ENCODE measurements at places on chromosomes 3 and 15.

- no peak for DNase-seq
These were observed 58.8 kb downstream of the GADL1 start for GRCh38 chr3:30835667-30836066.

DNA sequence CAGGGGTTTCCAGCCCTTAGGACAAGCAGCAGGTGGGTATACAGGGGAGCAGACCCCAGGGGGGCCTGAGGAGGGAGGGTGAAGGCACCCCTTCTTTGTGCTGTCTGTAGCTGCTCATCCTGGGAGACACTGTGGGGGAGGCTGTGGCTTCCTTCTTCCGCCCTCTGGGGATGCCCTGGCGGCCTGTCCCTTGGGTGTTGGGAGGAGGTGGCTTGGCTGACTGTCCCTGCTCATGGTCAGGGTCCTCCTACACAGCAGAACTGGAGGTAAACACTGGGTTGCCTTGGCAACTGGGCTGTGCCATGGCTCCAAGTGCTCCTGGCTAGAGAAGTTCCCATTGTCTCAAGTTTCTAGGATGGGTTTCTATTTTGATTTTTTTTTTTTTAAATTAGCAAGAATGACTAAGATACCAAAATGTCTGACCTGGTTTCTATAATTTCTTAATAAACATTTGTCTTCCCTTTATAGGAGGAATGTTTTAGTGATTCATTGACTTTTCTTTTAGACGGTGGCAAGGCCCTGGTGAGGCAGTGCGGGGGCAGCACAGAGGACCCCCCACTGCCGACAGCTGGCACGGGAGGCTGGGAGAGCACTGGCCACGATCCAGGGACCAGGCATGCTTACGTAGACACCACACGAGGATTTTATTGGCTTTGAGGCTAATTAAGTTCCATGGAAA lies 12.4 kb downstream of the KLF13 start:
- peak; percentile 85 for DNase-seq

DNA sequence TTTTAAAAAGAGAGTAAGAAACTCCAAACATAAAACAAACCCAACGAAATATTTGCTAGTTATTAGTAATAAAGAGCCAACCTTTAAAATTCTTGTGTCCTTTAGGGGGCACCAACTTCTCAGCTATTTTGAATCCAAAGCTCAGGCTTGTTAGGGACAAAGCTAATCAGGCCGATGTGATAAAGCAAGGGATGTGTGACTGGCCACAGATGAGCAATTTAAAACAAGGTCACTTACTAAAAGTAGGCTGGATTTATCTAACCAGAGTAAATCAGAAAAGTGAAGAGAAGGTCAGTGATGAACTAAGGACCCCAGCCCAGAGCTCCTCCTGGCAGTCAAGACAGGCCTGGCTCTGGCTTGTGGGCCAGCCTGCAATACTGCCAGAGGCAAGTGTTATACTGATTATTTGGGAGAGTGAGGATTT lies 108.5 kb downstream of the CYP19A1 start:
- DNase-seq, result no peak

- no peak for DNase-seq
These were observed 5.2 kb upstream of the MANF start for GRCh38 chr3:51379746-51380455.

GRCh38 chr15:65806397-65806796 lies 14.3 kb upstream of the DENND4A start:
- no peak for DNase-seq

DNA sequence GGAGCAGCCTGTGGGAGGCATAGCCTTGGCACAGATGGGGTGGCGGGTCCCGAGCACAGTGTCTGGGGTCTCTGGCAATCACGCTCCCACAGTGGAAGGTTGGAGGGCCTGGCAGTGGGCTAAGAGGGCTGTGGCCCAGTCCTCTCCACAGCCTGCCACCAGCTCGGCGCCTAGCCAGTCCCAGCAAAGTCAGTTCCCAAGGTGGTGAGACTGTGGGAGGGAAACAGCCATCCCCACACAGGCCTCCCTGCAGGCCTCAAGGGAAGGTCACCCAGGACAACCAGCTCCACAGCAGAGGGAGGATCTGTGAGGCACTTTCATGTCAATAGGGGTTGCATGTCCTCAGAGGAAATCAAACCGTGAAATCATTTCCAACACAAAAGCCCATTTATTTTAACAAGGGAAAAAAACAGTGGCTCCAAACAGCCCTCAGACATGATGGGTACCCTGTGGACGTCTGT lies 27.6 kb upstream of the LIMD1 start:
- no peak for DNase-seq

- DNase-seq, result peak; percentile 16
These were observed 33.0 kb upstream of the ADCY5 start for GRCh38 chr3:123481722-123482457.

GRCh38 chr15:76200083-76200465 lies 111.2 kb downstream of the ETFA start:
- no peak for DNase-seq

DNA sequence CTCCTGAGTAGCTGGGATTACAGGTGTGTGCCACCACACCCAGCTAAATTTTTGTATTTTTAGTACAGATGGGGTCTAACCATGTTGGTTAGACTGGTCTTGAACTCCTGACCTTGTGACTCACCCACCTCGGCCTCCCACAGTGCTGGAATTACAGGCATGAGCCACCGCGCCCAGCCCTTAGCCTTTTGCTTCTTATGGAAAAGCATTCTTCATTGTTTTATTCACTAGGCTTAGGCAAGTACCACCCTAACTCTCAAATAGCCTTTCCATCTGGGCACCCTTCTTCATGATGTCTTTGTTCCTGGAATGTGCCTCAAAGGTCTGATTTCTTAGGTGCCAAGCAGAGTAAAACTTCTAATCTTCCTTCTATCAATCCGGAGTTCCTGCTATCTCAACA lies 641.8 kb downstream of the FHIT start:
- DNase-seq, result no peak

DNA sequence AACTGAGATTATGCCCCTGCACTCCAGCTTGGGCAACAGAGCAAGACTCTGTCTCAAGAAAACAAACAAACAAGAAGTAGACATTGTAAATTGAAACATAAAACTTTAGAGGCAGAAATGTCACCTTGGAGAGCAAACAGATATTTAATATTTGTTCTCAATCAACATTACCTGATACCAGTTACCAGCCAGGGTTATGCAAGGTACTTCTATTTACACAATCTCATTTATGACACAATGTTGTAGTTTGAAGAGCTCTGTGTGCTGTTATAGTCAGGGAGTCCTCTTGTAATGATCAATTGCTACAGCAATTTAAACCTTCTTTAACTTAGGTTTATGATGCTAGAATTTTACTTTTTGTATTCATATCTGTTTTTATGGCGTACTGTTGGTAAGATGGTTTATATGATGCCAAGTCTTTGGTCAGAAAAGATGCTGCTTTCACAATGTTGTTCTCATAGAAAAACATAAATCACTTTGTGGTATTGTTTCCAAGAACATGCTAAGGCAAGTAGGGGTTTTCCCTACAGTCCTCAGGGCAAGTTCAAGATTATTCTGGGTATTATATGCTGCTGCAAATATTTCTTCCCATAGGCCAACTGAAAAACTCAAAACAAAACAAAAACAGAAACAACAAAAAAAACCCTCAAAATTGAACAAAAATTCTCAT lies 173.5 kb downstream of the TNIK start:
- DNase-seq, result peak; percentile 87

DNA sequence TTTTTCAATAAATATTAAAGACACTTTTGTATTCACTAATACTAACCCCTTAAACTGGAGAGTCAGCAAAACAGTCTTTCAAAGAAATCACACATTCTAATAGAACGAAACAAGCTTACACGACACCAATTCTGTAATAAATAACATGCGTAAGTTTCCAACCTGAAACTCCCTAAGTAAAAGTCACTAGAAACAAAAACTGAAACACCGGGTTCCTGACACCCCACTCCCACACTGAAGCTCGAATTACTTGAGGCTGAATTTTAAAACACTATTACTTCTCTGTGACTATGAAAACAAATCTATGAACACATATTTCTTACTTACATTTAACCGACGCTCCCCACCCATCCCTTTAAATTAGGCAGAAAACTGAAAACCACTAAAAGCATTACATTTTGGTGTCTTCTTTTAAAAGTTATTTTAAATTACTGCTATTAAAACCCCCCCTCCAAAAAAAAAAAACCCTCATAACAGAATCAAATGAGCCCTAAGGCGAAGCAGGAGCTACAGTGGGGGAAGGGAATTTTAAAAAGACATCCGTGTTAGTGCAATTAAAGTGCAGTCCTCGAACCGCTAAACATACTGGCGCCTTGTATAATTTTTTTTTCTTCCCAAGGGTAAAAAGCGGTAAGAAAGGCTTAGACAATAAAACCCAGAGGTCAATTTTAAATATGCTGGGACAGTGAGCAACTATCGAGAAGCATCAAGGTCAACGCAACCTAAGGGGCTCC lies 878 bp downstream of the SPPL2A start:
- DNase-seq, result peak; percentile 24

DNA sequence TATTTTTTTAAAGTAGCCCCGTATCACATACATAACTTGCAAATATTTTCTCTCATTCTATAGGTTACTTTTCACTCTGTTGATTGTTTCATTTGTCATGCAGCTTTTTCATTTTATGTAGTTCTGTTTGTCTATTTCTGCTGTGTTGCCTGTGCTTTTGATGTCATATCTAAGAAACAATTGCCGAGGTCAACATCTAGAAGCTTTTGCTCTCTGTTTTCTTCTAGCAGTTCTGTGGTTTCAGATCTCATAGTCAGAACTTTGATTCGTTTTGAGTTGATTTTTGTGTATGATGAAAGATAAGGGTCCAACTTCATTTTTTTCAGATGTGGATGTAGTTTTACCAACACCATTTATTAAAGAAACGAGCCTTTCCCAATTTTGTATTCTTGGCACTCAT lies 79.5 kb downstream of the CD200 start:
- DNase-seq, result no peak

DNA sequence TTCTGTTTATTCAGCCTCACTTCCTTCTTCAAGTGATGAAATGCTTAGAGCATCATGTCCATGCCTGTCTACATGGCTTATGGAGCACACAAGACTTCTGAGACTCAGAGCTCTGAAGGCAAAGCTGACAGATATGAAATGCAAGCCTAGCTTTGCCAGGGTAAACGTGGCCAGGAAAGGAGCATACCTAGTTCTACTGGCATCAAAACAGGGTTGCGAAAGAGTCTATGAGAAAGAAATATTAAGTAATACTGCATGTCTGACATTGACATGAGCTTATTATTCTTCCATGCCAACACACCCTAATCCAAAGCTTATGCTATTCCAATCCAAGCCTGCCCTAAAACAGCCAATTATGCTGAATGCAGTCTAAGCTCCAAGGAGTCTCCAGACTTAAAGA lies 391.5 kb downstream of the ERC2 start:
- DNase-seq, result peak; percentile 44

DNA sequence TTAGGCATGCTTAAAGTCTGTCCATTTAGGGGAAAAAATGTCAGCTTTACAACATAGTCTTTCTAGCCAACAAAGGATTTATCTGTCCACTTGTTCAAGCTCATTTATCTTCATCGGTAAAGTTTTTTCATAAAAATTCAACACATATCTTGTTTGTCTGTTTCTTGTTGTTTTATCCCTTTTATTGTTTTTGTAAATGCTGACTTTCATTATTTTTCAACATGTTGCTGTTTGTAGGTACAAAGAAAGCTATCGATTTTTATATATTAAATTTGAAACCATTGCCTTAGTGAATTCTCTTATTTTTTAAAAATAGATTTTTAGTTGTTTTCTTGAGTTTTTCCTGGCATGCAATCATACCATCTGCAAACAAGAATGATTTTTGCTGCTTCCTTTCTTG lies 185.8 kb downstream of the NSMCE3 start:
- no peak for DNase-seq

DNA sequence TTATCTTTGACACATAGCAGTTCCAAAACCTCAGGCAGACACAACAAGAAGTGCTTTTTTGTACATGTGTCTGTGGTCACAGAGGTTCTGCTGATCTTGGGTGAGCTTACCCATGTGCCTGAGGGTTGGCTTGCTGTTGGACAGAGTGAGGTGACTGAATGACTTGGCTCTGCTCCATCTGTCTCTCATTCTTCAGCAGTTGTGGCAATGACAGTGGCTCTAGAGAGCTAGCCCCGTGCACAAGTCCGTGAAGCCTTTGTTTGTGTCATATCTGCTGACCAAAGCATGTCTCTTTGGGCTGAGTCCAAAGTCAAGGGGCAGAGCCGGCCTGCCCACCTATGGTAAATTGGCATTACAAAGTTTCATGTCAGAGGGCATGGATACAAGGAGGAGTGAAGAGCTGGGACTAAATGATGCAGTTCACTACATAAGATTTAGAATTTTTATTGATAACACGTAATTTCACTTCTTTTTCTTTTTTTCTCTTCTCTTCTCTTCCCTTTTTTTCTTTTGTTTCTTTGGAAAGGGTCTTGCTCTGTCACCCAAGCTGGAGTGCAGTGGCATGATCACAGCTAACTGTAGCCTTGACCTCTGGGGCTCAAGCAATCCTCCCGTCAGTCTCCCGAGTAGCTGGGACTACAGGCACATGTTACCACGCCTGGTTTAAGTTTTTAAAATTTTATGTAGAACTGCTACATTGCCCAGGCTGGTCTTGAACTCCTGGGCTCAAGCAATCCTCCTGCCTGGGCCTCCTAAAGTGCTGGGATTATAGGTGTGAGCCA lies 77.9 kb downstream of the ITPR1 start:
- DNase-seq, result no peak

DNA sequence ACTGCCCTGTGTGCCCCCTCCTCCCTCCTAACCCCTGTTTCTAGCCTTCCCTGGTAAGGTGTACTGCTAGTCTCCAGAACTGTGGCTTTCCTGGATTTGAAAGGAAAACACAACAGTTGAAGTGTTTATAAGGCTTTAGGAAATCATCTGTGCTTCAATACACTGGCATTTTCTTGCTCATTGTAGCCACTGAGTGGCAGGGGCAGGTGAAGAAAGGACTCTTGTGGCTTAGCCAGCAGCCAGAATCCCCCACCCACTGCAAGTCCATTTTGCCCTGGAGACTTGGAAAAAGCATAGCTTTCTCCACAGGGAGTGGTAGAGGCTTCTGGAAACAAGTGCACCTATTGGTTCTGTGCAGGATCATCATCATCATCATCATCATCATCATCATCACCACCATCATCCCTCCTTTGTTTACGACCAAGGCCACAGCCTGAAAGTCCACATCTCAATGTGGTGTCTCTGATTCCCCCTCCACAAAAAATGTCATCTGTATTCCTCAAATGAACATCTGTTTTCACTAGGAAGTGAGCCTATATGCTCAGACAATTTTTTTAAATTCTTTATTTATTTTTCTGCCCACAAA lies 33.4 kb downstream of the AQP9 start:
- DNase-seq, result no peak

DNA sequence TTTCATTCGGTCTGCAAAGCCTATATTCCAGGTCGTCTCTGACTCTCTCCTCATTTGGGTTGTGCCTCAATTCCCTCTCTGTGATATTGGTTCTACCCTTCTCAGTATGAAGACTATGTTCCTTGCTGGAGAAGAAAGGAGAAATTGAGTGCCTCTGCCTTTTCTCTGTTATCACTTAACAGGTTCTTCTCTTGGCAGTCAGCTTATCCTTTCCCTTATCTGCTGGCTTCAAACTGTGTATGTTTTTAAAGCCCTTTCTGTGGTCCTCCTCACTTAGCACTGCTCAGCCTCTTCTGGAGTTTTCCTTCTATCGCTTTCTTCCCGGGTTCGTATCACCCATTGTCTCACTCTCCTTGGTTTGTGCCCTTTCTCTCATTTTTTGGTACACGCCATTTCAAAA lies 65.3 kb upstream of the FSTL1 start:
- DNase-seq, result no peak

- no peak for DNase-seq
These were observed 277.8 kb upstream of the DNAJC19 start for GRCh38 chr3:181267312-181267711.

Data from mammary epithelial cell (primary cell).